ENCODE measurements at places on chromosomes 13 and 19.

DNA sequence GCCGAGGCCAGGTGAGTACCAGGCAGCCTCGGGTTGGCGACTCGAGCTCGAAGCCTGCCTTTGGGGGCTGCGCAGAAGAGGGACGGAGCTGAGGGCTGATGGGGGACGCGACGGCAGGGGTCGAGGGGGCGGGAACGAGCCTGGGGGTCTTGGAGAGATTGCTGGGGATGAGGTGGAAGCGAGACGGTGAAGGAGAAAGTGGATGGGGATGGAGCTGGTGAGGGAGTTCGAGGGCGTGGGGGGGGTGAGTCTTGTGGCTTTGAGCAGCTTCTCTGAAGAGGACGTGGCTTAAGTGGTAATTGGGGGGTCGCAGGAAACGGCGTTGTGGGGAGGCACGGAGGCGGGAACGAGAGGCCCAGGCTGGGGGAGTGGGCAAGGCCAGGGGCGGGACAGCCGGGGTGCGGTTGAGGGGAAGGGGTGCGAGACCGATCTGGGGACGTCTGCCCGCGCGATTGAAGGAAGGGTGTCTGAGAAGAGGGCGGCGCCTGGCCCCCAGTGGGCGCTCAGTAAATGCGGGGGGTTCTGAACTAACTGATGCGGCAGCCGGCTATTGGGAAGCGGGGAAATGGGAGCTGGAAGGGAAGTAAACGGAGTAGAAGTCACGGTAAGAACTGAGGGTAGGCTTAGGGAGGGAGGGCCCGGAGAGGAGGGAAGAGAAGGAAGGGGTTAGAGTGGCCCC lies 426 bp downstream of the MYO9B start:
- DNase-seq = no peak

- no peak for DNase-seq
Measured at GRCh38 chr13:81012031-81012430, 671.1 kb upstream of the SPRY2 start.

GRCh38 chr13:74003374-74003773 lies 130.8 kb downstream of the KLF12 start:
- DNase-seq = no peak

DNA sequence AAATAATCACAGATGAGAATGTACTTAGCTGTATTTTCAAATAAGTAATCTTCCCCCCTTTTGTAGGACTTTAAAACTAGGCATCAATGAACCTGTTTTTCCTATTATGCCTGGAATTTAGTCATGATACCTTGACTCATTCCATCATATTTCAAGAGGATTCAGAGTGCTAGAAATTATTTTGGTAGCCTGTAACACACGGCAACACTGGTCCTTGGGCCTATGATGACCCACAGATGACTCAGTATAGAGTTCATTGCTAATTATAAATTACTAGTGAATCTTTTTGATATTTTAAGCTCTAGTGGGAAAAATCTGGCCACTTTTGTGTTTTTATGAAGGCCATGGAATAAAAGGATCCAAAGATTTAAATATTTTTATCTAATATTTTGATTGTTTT lies 26.0 kb upstream of the GARRE1 start:
- no peak for DNase-seq

DNA sequence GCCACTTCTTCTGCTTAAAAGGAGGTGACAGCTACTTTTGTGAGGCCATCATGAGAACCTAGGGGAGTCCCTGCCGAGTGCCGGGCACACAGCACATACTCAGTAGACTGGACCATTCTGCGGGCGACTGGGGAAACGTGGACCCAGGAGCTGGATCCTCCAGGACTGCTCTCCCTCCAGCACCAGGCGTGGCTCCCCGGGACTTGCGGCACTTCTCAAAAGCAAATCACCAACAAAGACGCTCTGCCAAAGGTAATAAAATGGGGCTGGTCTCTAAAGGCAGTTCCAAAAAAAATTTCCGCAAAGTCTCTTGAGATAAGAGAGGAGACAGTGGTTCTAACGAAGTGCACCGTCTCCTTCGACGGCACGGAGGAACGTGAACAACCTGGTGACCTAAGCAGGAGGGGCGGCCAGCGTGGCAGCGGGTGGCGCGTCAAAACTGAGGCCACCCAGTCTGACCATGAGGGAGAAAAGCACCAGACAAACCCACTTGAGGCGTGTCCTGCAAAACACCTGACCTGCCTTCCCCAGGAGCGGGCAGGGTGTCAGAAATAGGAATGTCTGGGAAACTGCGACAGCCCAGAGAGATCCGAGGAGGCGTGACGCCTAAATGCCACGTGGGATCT lies 1.4 kb upstream of the TMPRSS9 start:
- no peak for DNase-seq
